ENCODE measurements at places on chromosomes 12 and 14.

DNA sequence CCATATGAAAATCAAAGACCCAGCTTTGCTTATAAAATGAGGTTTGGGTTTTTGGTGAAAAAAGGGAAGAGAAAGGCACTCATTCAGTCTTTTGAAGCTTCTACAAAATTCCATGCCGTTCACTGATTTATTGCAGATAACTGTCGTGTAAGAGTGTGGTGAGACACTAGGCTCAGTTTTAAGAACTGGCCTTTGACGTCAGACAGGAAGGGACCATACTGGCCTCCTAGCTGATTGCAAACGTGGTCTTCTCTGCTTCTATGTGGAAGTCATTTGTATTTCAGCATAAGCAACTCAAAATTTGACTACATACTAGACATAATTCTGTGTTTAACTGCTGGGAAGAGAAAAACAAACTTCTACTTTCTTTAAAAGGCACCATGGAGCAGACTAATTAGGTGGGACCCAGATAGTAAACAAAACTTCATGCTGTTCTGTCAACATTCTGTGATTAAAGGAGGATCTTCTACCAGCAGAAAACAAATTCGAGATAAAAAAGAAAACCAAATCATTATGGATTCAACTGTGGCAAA, 168.7 kb downstream of the TTC7B start:
- DNase-seq: no peak

DNA sequence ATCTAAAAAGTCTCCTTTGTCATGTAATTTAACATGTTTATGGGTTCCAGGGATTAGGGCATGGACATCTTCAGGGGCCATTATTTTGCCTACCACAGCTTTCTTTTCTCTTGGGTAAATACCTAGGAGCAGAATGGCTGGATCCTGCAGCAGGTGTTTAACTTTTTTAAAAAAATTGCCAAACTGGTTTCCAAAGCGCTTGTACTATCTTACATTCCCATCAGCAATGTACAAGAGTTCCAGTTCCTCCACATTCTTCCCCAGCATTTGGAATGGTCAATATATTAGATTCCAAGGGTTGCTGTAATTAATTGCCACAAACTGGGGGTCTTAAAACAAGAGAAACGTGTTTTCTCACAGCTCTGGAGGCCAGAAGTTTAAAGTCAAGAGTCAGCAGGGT, 27.7 kb upstream of the MYL2 start:
- DNase-seq: no peak

DNA sequence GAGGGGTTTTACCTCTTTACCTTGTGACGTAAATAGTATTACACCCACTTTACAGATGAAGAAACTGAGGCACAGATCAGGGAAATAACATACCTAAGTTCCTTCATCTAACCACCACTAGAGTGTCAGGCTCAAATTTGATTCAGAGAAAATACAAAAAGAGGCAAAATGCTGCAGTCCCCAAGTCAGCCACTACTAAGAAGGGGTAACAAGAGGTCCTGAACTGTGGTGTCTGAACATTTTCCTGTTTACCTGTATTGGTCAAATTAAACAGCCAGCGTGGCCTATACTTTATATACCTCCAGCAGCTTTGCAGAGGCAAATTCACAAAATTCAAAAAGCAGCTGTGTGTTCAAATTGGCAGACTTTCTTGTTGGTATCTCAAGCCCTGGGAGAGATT, 92.0 kb downstream of the TBX5 start:
- no peak for DNase-seq

DNA sequence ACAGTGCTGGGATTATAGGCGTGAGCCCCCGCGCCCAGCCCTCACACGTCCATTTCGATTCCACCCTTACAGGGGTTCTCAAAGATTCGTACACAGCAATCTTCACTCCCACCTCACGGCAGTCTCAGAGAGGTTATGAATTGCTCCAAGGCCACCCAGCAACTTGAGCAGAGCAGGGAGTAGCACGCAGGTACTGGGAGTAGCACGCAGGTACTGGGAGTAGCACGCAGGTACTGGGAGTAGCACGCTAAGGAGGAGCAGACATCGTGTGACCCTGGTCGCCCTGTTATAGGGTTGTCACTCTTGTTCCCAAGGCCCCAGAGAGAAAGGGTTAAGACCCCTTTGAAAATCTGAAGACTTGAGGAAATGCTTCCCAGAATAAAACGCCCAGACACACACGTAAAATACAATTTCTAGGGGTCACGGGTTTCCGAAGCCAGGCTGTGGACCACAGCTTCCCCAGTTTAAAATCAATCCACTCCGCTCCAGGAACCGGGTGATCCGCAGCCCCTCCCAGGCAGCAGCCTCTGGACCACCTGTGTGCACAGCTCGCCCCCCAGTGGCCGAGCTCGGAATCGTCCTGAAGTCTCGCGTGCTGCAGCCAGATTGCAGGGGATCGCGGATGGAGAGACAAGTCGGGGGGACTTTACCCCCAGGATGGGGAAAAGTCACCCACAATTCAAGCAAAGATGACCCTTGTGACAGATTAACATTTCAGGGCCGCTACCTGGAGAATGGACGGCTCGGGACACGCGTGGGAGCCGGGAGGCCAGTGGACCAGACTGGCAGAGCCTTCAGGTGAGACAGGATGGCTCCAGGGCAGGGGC, 92.0 kb downstream of the SCARB1 start:
- peak; percentile 82 for DNase-seq

GRCh38 chr14:52951681-52952554, 1.1 kb upstream of the FERMT2 start:
- DNase-seq: no peak

GRCh38 chr14:32657081-32657480, 281.6 kb upstream of the NPAS3 start:
- DNase-seq: no peak

- no peak for DNase-seq
These were observed 13.0 kb upstream of the CDC42BPB start for GRCh38 chr14:103070263-103070885.

GRCh38 chr12:3680919-3681594, 71.9 kb downstream of the CRACR2A start:
- DNase-seq: peak; percentile 11

GRCh38 chr14:28102814-28103213, 663.8 kb upstream of the FOXG1 start:
- DNase-seq: no peak

- no peak for DNase-seq
These were observed 237.5 kb upstream of the TMTC1 start for GRCh38 chr12:30021051-30021833.

DNA sequence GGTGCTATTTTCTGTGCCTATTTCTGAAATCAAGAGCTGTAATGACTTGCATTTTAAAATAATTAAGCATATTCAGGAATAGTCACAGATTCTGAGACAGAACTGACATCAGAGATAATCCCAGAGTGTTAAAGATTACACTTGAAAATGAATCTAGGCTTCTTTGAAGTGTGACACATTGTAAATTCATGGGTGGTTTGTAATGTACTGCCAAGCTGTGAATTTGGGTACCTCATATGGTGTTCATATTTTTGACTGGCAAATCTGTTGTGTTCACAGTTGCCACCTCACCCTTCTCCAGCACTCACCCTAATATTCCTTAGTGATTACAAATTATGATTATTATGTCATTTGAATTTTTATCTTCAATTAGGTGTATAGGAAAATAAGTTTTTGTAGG, 78.5 kb upstream of the CSRP2 start:
- DNase-seq: no peak

- DNase-seq: no peak
These were observed 165.1 kb upstream of the LMNTD1 start for GRCh38 chr12:25718081-25718731.

DNA sequence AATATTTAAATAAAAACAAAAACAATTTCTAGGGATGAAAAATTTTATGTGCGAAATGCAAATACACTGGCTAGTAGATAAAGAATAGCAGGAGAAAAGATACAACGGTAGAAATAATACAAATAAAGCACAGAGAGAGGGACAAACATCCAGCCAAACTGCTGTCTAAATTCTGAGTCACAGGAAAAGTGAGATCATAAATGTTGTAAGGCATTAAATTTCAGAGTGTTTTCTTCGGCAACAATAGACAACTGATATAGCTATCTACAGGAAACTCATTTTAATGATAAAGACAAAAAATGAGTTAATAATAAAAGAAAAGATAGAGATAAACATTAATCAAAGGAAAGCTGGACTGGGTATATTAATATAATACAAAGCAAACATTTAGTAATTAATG, 122.2 kb downstream of the NTS start:
- DNase-seq: no peak

GRCh38 chr12:122875590-122876220, 20.2 kb downstream of the VPS37B start:
- no peak for DNase-seq

DNA sequence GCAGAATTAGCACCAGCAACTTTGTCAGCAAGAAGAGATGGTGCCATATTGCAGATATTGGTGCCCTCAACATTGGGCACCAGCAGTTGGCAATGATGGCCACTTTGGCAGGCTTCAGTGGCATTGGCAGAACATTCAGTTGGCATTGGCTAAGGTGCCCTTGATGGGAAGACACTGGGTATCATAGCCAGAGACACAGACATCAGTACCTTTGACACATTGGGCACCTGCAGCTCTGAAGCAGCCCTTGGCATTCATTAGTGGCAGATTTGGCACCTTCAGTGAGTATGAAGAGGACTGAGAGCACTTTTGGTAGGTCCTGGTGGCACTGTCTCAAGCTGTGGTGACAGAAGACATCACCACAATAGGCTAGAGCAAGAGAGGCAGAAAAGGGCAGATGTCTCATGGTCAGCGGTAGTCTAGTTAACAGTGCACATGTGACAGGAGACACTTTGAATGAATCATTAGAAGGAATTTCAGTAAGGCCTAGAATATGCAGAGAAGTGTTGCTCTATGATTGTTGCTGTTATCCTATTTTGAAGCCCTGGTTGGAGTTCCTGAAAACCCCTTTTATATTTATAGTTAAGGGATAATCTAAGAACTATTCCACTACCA, 422.2 kb downstream of the APAF1 start:
- DNase-seq: no peak
